Stimulated activated CD8-positive, alpha-beta memory T cell treated with anti-CD3 and anti-CD28 coated beads, Interleukin-7, amount 100 ng/mL, for 1 hour (primary cell): ENCODE measurements at places on chromosomes 6 and 20.

DNA sequence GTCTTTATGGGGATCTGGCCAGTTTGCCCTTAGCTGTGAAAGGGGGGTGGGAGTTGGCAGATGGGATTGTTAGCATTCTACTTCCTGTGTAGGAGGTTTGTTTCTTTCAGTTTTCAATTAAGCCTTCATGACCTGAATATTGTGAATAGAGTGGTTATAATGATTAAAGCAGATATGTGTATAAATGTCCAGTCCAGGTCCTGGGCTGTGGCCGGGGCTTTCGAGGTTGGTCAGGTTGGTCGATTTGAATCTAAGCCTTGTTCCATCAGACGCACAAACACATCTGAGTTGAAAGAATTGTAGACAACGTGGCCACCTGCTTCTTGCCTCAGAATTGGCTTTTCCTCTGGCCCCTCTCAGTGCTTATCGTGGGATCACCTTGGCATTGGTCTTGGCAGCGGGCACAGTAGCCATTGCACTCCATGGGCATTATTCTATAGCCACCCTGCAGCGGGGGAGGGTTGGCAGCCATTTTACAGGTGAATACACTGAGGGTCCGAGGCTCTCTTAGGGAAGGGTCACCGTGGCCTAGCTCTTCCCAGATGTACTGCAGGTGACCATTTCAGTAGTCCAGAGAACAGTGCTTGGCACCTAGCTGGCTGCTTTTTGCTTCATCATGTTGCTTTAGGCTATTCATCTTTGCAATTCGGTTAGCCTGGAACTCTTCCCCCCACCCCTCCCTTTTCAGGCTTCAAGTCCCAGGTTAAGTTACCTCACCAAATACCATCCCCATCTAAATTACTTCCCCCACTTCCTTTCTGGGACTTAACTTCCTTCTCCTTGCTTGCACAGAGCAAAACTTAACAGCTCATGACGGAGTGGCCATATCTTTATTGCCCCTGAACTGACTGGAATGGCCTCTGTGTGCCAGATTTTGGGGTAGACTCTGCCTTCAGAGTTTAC lies 1.1 kb downstream of the RNF114 start:
- DNase-seq = no peak

DNA sequence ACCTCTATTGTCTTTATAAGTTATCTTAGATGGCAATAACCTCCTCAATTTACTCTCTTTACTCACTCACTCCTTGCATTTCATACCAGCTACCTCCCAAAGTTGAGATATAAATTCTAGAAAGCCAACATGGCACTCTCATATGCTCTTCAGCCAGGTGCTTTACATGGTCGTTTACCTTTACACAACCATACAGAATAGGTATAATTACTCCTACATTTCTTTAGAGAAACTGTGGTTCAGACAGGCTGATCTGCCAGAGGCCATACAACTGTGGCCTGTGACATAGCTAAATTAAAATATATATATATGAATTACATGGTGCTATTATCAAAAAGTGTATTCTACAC lies 45.7 kb downstream of the HBS1L start:
- DNase-seq = no peak

DNA sequence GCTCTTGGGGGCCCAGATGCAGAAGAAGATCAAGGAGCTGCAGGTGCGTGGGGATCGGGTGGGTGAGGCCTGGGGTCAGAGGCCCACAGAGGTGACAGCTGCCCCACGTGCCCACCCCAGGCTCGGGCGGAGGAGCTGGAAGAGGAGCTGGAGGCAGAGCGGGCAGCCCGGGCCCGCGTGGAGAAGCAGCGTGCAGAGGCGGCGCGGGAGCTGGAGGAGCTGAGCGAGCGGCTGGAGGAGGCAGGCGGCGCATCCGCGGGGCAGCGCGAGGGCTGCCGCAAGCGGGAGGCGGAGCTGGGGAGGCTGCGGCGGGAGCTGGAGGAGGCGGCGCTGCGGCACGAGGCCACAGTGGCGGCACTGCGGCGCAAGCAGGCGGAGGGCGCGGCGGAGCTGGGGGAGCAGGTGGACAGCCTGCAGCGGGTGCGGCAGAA lies 41.5 kb downstream of the MYH7B start:
- no peak for DNase-seq

- DNase-seq = no peak
These were observed 97.2 kb upstream of the DOK5 start for GRCh38 chr20:54377992-54378773.

- no peak for DNase-seq
These were observed 1164.5 kb upstream of the CITED2 start for GRCh38 chr6:140538926-140539325.

DNA sequence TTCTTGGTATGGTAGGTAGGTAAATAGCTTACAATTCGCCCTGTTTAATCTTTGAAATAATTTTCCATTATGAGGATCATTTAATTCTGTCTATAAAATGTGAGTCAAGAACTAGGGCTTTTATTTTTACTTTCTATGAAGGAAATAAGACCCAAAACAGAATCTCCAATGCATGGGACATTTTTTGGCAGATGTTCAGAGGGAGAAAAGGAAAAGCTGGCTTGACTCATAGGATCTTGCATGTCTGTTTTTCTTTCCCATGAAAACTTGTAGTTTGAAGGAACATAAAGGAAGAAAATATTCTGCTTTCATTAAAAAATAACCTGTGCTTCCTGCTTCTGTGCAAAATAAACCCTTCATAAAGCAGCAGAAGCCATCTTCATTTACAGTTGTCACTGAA lies 143.1 kb upstream of the INSM1 start:
- DNase-seq = no peak

DNA sequence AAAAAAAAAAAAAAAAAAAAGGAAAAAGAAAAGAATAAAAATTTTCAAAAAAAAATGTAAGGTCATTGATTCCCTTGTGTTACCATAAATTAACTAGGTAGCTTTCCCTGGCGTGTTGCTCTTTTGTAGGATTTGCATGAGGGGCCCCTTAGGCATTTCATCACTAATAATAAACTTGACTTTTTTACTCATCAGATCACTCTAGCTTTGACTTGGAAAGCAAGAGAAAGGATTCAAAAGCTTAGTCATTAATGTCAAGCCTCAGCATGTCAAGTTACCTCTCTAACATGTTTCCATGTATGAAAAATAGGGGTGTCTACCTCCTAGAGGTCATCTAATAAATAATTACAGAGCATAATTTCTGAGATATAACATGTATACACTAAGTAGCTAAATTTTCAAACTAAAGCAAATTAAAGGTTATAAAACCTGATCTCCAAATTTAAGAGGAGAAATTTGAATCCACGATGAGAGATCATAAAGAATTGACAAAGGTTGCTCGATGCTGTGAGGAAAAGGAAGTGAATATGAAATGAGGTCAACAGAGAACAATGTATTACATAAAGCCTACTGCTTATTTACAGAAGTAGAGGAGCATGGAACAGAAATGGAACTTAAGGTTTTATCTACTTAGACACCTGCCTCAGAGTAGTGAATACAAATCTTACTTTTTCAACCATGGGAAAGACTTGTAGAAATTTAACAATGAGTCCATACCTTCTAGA lies 86.8 kb downstream of the ARHGAP18 start:
- no peak for DNase-seq

GRCh38 chr20:53949319-53949839 lies 121.0 kb downstream of the BCAS1 start:
- DNase-seq = peak; percentile 59

DNA sequence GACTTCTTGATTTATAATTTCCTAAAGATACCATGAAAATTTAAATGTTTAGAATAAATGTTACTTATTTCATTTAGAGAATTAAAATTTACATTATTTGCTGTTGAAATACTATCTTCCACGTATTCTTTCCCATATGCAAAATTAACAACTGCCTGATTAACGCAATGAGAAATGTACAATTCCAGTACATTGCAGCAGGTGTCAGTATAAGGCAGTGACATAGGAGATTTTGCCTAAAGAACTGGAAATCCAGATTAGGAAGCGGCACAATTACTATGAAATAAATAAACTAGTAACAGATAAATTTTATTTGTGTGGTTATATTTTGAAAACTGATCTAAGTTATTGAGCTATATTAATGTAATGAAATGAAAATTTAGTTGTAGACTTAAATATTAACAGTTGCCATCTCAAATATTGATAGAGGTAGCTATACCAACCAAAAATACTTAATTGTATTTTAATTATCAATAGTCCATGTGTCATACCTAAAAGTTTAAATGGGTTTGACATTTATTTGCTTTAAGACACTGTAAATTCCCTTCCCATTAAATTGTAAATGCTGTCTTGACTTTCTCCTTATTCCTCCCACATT lies 300.2 kb downstream of the UTRN start:
- no peak for DNase-seq
